A549 (cell line): ENCODE measurements at places on chromosomes 3 and 15.

DNA sequence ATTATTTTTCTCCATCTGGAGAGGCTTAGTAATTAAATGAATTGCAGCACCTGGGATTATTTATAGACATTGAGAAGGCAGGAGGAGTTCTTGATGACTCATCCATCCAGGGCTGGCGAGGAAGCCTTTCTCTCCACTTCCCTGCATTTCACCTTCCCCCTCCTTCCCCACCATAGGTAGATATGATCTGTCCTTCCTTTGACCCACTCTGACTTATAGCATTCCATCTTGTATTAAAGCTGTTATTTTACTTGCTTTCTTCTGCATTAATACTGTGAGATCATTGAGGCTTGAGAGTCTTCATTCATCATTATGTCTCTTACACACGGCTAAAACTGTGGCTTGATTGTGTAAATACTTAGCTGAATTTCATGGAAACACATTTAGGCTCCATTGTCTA lies 288.8 kb downstream of the FEZF2 start:
- no peak for DNase-seq

- DNase-seq = peak; percentile 14
These were observed 71.9 kb downstream of the CSNK1G1 start for GRCh38 chr15:64284042-64284441.

DNA sequence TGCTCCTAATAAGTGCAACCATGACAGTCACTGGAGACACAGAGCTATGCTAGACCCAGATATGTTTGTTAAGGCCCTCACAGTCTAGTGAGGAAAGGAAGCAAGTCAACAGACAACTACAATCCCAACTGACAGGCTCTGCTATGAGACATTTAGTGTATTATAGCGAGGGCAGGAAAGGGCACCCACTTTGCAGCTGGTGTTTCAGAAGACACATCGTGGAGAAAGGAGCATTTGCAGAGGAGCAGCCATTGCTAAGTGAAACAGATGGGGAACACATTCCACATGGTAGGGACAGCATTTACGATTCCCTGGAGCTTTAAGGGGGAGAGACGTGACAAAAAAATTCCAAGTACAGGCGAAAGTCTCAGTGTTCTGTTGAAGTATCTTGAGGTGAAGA lies 685.6 kb downstream of the AGBL1 start:
- DNase-seq = no peak

DNA sequence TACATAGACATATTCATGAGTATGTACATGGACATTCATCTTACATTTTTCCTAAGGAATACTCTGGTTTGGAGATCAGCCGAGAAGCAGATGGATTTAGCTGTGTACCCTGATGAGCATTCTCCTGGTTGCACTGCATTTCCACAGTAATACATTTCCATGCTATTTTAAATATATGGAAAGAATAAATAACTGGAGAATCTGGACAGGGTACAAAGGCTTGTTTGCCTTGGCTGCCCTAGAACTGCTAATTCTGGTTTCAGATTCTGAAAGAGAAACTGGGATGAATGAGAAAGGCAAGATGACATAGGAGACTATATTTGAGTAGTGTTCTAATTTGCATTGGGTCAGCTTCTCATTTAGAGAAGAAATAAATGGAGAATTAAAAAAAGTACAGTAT lies 190.8 kb upstream of the FAM3D start:
- no peak for DNase-seq

DNA sequence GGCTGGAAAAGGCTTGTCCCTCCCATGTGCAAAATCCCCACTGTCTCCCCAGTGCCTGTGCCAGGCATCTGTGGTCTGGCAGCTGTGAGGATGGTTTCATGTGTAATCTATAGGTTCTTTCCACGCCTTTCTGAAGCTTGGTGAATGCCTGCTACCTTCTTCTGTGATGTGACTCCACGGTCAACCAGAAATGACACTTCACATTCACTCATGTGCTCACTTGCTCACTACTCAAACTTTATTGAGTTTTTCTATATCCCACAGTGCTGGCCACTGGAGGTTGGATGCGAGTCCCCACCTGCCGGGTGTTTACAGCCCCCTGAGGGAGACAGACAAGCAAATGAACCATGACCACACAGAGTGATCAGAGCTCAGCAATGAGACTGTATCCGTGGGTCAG lies 27.9 kb upstream of the TLE3 start:
- no peak for DNase-seq

DNA sequence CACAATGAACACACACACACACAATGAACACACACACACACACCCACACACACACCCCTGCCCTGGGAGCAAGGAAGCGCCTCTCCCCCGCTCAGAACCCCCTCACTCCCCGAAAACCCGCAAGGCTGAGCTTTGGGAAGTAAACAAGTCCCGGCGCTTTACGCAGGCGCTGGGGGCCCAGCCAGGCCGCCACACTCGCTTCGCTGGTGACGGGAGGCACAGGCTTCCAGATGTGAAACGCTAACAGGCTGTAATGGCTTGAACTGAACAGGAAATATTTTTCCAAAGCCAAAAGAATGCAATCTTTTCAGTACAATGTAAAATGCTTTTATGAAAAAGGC lies 122.7 kb upstream of the IGF1R start:
- DNase-seq = no peak

- no peak for DNase-seq
These were observed 15.3 kb downstream of the RLBP1 start for GRCh38 chr15:89205991-89206585.

- DNase-seq = no peak
These were observed 79.3 kb downstream of the AQP9 start for GRCh38 chr15:58217460-58217859.

GRCh38 chr15:26298659-26299170 lies 435.6 kb upstream of the ATP10A start:
- DNase-seq = no peak

- DNase-seq = no peak
These were observed 115.8 kb downstream of the RPLP1 start for GRCh38 chr15:69568173-69569009.

- peak; percentile 78 for DNase-seq
These were observed 65.3 kb downstream of the KLF13 start for GRCh38 chr15:31391687-31392671.
